ENCODE measurements at places on chromosomes 3 and 15.

GRCh38 chr3:174329321-174329720 is 529.8 kb upstream of the NAALADL2 start:
- DNase-seq = no peak

DNA sequence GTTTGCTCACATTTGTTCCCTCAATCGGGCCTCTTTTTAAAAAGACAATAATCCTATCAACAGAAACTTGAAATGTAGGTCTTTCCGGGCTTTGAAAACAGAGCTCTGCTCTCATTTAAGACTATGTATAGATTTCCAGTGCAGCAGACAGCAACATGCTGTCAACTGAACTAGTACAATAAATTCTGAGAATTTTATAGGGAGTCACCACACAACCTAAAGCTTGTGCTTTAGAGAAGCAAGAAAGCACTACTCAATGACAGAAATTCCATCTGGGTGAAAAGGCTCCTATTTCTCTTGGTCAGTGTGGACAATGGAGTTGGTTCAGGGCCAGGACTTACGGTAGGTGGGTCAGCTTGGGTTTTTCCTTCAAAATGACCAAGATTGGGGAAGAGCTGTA is 583.5 kb downstream of the ROBO1 start:
- DNase-seq = no peak

DNA sequence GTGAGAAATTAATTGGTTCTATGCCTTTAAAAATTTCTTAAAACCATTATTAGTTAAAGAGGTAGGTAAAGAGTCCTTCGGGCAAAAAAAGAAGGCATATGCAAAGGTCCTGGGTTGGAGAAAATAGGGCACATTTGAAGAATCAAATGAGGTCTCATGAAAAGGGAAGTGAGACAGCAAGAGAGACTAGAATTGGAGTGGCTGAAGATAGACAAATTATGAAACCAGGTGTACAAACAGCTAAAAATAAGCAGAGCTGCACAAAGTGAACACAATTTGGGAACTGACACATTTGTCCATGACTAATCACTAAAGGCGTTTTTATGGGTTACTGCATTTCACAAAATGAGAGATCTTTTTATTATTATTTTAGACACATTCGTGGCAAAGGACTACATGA is 581.2 kb downstream of the PYDC2 start:
- DNase-seq = no peak

- DNase-seq = peak; percentile 2
These were observed 1264.3 kb upstream of the ALCAM start for GRCh38 chr3:104102386-104102785.

DNA sequence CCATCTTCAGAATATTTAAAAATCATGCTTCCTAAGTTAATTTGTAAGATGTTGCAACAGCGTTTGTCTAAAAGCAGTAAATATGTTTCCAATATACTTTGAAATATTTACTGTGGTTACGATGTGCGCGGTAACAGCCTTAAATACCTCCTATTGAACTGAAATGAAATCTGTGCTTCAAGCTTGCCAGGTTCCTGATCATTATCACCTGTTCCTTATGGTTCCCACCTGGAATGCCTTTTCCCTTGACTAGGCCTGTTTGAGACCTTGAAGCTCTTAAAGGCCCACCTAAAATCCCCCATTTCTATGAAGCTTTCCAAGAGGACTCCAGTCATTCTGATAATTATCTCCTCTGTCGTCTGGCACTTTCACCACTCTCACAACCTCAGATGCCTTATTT is 146.7 kb downstream of the NAALADL2 start:
- peak; percentile 73 for DNase-seq

DNA sequence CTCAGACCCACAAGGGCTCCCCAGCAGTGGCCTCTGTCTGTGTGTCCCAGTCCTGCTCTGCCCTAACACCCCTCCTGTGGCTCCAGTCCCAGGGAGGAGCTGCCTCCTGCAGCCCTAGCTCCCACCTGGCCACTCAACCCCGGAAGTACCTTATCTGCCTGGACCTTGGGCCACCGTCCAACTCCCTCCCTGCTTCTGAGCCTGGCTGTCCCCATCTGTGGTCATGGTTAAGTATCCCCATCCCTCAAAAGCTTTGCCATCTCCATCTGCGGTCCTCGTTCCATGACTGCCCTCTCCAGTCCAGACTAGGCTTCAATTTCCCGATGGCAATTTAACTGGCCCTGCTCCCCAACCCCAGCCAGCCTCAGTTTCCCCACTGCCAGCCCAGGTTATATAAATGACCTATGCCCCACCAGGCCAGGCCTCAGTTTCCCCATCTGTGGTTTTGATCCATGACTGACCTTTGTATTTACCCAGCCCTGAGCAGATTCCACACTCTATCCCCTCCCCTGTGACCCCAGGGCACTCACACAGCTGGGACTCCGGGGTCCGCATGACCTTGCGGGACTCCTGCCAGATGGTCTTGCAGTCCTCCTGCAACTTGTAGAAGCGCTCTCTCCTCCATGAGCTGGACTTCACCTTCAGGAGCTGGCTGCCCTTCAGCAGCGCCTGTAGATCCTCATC is 9.6 kb downstream of the PLCD1 start:
- no peak for DNase-seq

GRCh38 chr15:72156928-72157327 is 38.7 kb downstream of the SENP8 start:
- DNase-seq = no peak

DNA sequence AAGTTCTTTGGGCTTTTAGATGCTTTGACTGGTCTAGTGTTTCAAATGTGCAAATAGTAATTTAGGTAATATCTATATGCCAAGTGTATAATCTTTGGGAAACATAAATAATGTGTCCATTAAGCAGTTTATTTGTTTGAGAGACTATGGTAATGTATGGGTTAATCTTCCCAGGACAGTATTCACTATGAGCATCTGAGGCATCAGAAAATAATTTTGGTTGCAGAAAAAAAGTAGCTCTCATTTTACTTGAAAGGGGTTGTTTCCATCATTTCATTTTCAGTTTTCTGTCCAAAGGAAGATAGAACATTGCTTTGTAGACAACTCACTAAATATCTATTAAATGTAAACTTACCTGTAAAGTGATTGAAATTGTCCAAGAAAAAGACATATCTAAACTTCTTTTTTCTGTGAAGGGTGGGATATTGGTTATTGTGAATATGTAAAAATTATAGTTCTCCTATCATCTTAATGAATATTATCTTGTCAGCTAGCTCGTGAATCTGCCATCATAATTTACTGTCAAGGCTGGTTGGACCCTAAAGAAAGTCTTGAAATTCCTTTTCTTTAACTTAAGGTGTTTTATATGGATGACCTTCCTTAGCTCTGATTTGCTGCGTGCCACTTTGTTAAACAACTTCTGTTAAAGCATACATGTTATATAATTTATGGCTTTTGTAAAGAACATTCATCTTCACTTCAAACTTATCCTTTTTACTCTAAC is 108.8 kb downstream of the EPHA3 start:
- DNase-seq = no peak

DNA sequence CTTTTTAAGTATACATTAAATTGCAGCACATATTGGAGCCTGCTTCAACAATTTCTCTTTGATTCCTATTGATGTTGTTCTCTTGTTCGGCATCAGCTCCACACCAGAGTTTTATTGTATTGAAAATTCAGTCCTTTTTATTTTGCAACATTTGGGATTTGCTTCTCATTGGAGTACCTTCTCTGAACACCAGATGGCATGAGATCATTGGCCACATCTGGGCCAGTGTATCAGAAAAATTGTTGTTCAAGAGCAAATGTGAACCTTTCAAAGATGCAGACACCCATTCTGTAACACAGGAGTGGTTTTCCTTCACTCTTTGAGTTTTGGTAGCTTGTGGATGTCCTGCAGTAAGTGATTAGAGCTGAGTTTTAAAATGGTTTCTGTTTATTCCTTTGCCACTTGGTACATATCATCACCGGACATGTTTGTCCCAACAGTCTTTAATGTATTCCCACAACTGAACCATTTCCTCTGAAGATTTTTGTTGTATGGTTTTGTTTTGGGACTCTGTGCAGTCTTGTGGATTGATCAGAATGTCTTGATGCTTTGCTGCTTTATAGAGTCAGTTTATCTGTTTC is 96.1 kb downstream of the MCTP2 start:
- DNase-seq = no peak

DNA sequence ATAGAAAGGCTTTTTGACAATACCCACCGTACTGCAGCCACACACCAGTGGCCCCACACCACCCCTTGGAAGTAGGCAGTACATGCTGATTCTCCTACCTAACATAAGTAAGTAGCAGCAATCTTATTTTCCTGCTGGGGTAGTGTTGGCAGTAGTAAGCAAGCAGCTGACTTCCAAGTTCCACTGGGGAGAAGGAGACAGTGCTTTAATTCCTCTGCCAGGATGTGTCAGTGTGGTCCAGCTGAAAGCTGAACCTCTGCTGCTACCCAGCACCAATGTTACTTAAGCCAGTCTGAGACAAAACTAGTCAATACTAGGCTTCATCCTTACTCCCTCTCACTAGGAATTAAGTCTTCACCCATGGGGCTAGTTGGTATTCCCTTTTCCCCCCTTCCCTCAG is 74.7 kb downstream of the DZIP3 start:
- DNase-seq = no peak

GRCh38 chr3:135191708-135192107 is 396.6 kb downstream of the EPHB1 start:
- no peak for DNase-seq

DNA sequence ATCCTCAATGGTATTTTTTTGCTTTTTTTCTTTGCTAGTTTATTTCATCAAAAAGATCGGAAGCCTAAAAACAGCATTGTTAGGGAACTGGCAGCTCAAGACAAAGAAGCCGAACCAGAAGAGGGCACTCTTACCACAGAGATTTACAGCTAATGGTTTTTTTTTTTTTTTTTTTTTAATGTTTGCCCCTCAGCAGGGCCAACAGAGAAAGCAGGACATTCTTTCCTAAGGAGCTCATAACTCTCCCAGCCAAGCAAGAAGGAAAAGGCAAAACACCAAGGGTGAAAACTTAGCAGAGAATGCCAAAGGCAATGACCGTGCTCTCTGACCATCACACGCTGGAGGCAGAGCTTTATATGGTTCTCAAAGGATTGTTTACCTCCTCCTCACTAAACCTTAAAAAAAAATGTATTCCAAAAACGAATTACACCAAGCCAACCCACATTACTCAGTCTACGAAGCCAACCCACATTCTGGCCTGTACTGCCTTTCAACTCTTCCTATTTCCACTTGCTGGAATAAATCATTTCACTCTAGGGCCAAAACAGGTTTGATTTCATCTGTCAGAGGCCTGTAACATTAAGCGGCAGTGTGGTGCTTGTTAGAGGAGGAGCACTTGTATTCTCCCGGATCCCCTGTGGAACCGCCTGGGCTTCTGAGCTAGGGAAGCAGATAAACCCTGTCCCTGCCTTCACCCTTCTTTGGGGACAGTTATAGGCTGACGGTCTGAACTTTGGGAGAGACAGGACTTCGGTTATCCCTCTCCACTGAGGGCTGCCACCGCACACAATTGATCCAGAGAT is 35.6 kb upstream of the GYG1 start:
- DNase-seq = peak; percentile 92

DNA sequence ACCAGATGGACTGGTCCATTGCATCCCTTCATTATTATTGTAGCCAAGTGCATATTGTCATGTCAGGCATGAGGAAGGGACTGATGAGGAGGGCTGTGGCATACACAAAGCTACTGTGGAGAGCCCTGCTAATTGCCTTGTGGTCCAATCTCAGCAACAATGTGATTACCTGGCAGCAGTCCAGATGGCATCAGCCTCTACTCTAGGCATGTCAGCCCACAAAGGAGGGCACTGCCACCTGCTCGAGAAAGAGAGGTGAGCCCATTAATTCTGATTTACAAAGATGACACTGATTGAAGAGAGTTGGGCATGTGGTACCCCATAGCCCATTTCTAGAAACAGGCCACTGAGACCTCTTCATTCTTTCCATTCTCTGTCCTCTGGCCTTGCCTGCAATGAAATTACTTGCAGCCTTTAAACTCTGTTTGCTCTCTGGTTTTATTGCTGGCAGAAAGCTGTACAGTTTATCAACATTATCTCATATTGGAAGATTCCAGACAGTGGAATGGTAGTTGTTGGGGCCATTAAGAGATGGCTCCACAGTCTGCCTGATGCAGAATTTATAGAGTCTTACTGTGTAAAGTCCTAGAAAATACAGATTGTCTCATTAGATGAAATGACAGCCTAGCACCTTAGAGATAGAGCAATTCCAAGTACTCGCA is 307.7 kb downstream of the ARPP21 start:
- no peak for DNase-seq

DNA sequence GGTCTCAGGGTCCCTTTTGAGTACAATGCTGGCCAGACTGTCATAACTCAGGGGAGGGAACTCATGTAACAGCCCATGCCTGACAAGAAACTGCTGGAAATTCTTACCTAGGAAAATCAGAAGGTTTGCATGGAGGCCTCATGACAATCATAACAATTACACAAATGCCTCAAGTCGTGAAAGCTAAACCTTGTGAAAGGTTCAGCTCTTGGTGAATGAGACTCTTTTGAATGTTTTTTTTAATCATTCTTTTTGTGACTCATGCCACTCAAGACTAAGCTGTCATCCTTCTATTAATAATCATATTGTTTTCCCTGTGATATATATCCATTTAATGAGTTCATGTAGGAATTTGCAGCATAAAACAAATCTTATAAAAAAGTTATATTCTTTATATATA is 61.4 kb upstream of the LEKR1 start:
- no peak for DNase-seq

DNA sequence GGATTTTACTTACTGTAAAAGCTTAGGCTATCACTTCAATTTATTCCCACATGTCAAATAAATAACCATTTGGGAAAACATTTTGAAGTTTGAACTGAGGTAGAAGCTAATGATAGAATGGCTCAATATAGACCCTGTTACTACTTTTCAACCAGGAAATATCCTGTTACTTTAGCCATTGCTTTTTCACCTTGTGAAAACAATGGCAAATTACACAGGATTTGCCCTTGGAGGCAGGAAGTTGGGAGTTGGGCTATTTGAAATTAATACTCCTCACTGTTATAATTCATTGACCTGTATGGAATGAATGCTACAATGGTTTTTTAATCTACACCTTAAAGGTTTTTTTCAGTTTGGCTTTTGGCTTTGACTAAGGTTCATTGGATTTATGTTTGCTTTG is 98.1 kb upstream of the UBE2E2 start:
- DNase-seq = no peak

DNA sequence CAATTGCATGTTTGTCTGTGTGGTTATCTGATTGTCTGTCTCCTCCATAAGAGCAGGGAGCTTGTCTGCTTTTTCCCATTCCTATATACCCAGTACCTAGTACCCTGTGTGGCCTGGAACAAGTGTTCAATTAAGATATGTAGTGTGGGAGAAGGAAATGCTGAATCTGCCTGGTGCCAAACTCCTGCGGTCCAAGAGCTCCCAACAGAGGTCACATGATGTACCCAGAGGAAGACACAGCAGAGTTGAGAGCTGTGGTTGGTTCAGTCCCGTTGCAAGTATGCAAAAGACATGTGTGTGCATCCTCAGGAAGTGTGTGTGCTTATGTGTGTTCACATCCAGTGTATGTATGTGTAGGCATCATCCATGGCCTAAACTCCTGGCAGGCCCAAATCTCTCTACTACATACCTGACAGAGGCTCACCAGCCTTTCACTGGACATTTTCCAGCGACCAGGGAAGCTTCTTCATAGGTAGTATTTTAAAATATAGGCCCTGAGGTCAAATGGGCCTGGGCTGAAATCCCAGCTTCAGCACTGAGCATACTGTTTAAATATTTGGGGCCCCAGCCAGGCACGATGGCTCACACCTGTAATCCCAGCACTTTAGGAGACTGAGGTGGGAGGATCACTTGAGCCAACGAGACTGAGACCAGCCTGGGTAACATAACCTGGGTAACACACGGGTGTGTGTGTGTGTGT is 34.0 kb upstream of the ITGA11 start:
- DNase-seq = no peak
